ENCODE measurements at places on chromosomes 4 and X. TPM values are rescaled to one million over a fixed set of nuclear protein-coding genes. Genes with fewer than 3 reads are reported as not detected.
A peak's percentile ranks its signal among the peaks of the same experiment; 100 is the strongest.

HSFX2 gene
- total RNA-seq = 0.48 TPM

GRCh38 chr4:95142932-95143331 lies 385.2 kb downstream of the BMPR1B start:
- no peak for DNase-seq

ADGRL3 gene
- total RNA-seq = 54.3 TPM

DNA sequence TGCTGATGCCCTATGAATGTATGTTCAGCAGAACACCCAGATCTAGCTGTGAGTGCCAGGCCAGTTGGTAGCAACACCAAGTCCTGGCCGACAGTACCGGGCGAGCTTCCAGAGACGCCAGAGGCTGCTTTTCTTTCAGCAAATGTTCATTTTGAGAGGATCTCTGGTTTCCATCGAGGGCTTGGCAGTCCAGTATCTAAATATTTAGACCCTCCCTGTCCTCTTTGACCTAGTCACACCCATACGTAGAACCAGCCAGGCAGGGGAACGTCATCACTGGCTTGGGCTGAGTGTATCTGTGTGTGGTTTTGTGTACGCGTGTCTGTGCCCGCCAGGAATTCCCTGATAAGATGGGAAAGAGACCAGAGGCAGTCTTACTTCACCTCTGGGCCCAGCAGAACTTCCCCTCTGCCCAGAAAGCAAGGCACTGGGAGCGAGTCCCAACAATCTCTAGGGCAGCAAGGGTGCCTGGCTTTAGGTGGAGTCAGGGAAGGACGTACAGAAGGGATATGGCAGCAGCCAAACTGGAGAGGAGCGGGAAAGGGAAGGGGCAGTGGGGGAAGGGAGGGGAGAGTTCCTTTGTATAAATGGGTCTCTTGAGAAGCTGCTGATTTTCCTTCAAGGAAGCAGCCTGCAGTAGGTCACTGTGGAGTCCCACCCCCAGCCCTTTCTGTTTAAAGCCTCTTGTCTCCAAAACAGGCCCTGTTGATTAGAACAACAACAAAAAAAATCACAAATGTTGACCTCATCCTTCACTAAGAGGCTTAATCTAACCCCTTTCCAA lies 15.0 kb upstream of the ELF4 start:
- DNase-seq = peak; percentile 89

DIPK2B gene
- total RNA-seq = 27.6 TPM

GRCh38 chr4:36256398-36256891 lies 12.1 kb upstream of the ARAP2 start:
- DNase-seq = no peak

GRCh38 chrX:122868631-122869030 lies 315.4 kb upstream of the GRIA3 start:
- no peak for DNase-seq

GRCh38 chr4:53676402-53676871 lies 85.2 kb upstream of the LNX1 start:
- DNase-seq = no peak

DNA sequence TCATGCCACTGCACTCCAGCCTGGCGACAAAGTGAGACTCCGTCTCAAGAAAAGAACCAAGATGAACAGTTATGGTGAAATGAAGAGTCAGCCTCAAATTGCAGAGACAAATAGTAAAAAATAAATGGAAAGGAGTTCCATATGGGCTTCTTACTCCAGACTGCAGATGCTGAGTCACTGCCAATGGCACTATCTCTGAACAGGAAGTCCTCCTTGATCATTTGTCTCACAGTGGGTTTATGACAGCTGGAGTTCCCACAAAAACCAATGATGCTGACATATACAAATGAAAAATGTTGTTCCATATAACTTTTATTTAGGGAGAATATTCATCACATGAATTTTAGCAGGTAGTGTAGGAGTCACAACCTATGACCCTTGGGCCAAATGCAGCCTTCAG lies 631.6 kb downstream of the PCDH18 start:
- no peak for DNase-seq

MAGEA2B gene
- total RNA-seq = not detected

UGT2B17 gene
- not detected for total RNA-seq

GTPBP6 gene
- total RNA-seq = 34.9 TPM

DNA sequence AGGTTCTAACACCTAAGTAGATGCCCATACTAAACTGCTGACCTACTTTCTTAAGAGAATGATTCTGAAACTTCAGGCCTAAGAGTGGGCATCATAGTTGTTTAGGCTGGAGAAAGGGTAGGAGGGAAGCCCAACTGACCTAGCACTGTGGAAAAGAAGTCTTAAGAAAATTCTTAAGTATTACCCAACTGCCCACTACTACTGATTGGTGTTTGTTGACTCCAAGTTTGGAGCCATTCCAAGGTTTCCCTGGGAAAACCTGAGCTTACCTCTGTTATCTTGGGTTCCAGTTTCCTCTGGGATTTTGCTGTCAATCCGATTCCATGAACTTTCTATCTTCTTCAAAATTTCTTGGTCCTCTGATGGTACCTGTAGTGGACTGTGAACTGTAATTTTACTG lies 23.9 kb downstream of the ANKRD17 start:
- DNase-seq = no peak

PASD1 gene
- total RNA-seq = not detected

DNA sequence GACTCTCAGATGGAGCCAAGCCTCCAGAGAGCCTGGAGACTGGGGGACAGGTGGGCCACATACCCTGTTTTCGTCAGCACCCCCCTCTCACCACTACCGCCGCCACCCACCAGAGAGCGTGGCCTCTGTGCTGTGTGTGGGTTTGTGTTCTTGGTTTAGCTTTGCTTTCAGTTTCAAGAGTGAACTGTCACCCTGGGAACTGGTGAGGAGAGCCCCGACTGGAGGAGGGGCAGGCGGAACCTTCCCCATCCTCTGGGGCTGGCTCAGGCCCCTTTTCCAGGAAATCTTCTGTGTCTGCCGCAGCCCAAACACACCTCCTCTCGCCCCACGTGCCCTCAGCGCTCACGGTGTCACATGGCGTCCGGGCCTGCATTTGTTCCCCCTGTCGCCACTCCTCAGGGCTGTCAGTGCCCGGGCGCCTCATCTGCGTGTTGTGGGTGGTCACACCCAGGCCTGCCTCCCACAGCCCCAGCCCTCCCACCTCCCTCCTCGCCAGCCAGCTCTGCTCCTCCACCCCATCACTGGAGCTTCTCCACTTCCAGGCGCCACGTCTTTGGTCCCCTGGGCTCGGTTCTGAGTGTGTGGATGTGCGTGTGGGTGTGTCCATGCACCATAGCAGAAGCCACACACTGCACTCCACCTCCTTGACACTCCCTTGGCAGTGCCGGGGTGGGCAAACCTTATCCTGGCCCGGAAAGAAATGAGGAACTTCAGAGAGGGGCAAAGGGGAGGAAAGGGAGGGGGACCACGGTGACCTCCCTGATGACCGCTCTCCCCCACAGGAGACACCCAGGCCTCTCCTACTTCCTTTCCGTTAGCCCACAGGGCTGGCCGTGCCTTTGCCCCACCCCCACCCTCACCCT lies 27.8 kb downstream of the ELF4 start:
- DNase-seq = peak; percentile 89

SOD3 gene
- 289 TPM for total RNA-seq

DNA sequence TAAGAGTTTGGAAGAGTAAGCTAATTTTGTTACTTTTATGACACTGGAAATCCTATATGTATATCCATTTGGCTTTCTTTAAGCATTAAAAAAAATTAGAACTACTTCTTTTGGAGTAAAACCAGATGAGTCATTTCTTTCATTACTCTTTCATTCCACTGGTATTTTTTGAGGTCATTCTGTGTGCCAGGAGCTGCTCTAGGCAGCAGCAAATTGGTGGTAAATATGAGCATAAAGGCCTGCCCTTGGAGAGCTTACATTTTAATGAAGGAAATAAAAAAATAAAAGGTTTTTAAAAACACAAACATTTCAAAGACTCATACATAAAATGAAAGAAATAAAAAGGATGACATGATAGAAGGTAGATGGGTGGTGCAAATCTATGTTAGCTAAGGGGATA lies 37.4 kb downstream of the MID1 start:
- DNase-seq = no peak

- DNase-seq = no peak
Measured at GRCh38 chr4:151753056-151753455, 7.8 kb downstream of the GATB start.

GRCh38 chr4:3686753-3687152 lies 79.4 kb upstream of the ADRA2C start:
- peak; percentile 40 for DNase-seq

- DNase-seq = no peak
Measured at GRCh38 chrX:54444752-54445151, 4.5 kb downstream of the TSR2 start.

DNA sequence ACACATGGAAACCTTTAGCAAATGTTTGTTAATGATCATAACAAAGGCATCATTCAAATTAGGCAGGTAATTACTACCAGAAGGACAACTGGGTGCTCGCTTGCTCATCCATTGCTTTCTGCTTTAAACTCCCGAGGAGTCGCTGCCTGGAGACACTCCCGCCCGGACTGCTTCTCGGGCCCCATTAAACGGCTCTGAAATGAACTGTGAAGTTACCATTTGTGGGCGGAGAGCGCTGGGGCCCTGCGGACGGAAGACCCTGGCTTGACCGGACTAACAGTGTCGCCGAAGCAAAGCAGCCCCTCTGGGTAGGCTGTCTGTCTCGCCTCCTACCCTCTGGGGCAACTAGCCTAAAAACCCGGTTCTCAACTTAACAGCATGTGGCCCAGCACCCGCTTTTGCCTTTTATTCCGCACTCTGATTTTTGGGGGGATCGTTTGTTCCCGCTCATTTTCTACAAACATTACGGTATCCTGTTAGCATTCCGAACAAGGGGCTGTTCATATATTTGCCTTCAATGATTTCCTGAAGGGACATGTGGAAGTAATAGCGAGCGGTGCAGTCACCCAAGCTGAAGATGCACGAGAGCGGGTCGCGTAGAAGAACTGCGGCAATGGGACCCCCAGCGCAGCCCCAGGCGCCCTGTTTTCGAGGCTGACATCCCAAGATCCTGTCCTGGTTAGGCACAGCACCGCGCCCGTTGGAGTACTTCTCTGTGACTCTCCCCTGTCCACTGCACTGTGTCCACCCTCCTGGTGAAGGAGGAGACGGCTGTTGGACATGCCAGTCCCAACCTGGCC lies 1.6 kb upstream of the PDGFRA start:
- DNase-seq = no peak

- no peak for DNase-seq
Measured at GRCh38 chr4:8909548-8909947, 37.9 kb upstream of the HMX1 start.

BMX gene
- total RNA-seq = 4.4 TPM

GRCh38 chr4:155618183-155618838 lies 48.3 kb upstream of the GUCY1A1 start:
- DNase-seq = no peak

DNA sequence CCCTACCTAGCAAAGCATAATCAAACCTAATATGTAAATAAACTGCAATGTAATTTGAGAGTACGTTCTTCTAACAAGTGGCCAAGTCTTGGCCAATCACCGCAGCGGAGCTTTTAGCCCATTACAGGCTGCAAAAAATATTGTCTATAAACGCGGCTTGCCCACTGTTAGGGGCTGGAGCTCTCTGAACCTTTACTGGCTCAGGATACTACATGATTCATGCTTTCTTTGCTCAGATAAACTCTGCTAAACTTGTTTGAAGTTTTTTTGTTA lies 990 bp upstream of the HADH start:
- no peak for DNase-seq

SEPSECS gene
- 5.8 TPM for total RNA-seq

All from posterior vena cava (tissue), 2 donors.